NCI-H2081 (cell line): ENCODE measurements at places on chromosomes 7 and 10.
A peak's percentile ranks its signal among the peaks of the same experiment; 100 is the strongest.

DNA sequence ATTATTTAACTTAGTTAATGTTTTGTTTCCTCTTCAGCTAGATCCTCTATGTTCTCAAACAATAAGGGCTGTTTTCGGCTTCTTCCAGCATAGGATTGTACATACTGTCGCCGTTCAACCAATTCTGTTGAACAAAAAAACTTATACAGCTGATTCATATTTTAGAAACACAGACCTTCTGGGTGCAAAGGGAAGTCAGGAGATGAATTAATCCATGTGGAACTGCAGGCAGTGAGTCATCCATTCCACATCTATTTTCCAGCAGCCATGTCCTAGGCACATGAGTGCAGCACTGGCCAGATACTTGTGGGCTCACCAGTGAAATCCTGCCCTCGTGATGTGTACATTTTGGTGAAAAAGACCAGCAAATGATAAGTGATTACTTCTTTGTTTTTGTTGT lies 163.2 kb downstream of the JAZF1 start:
- DNase-seq = no peak

GRCh38 chr7:132778761-132779160 lies 202.5 kb upstream of the PLXNA4 start:
- DNase-seq = no peak

- no peak for DNase-seq
Measured at GRCh38 chr7:44099669-44100068, 4.5 kb upstream of the AEBP1 start.

GRCh38 chr10:58514111-58514770 lies 1.6 kb downstream of the BICC1 start:
- no peak for DNase-seq

GRCh38 chr10:58886406-58886805 lies 290.0 kb upstream of the PHYHIPL start:
- DNase-seq = peak; percentile 26

DNA sequence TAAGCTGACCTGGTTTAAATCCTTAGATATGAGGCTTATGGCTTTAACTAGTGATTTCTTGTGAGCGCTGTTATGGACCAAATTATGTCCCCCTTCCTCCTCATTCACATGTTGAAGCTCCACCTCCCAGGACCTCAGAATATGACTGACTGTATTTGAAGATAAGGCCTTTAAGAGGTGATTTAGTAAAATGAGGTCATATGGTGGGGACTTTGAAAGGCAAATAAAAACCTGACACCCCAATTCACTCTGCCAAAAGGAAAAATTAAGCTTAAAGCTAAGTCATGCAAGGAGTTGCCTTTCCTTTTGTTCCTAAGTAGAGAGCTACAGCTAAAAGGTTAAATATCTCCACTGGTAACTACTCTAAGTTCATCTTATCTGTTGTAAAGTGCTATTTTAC lies 36.4 kb upstream of the FIGNL1 start:
- DNase-seq = no peak

DNA sequence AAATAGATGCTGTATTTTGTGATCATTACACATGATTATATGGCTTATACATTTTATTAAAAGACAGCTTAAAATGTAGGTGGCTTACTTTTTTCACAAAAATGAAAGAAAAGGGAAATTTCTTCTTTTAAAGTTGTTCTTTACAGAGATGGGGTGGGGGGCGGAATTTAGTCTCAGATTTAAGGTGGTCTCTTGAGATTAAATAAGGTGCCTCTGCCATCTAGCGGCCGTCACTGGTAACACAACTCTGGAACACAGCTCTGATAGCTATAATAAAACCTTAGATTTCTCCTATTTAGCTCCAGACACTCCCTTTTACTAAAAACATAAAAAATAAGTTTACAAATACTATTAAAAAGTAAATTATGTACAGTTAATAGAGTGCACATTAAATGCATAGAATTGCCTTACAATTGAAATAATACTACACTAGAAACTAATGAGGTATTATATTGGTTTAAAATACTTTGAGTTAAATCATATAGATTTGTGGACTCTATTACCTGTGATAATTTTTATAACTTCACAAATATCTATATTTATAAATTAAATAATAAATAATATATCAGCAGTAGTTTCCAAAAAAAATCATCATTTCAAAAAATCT lies 210.9 kb downstream of the DGKB start:
- DNase-seq = peak; percentile 57

- DNase-seq = no peak
Measured at GRCh38 chr10:49083261-49083660, 32.1 kb downstream of the VSTM4 start.

DNA sequence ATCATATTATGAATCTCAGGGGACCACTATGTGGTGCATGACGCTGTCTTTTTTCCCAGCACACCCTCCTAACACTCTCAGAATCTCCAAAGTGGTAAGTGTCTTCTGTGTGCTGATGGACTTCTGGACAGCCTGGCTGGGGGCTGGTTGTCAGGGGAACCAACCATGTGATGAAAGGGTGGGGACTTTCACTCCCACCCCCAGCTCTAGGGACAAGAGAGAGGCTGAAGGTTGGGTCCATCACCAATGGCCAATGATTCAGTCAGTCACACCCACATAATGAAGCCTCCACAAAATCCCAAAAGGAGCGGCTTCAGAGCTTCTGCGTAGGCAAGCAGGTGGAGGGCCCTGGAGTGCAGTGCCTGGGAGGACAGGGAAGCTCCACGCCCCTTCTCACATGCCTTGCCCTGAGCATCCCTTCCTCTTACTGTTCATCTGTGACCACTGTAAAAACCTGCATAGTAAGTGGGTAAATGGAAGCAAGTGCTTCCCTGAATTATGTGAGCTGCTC lies 44.6 kb downstream of the RASGEF1A start:
- DNase-seq = no peak

DNA sequence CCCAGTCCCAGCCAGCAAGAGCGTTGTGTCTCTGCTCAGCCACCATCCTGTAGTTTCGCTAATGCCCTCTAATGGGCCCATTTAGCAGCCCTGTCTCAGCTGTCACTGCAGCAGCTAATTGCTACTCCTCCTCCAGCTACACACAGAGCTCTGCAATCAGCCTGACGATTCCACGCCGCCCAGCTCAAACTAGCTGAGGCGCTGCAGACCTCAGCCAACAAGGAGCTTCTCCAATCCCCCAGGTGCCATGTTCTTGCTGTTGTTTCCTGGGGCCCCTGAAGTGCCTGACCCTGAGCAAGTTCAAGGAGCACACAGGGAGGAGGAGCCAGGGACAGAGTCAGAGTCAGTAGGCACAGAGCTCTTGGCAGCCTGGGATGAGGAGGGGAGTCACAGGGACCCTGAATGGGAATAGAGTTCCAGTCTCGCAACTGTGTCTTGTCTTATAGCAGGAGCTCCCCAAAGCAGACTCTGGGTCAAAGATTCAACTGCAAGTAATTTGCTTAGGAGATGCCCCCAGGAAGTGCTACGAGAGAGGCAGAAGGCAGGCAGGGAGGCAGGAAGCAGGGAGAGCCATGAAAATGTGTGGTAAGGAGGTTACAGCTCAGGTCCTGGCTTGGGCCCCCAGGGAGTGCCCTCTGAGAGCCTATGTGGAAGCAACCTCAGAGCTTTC lies 135.8 kb upstream of the UNC5B start:
- peak; percentile 81 for DNase-seq

GRCh38 chr7:128059143-128059988 lies 28.1 kb upstream of the LRRC4 start:
- DNase-seq = no peak

- DNase-seq = no peak
Measured at GRCh38 chr7:156064971-156065386, 252.7 kb upstream of the SHH start.

DNA sequence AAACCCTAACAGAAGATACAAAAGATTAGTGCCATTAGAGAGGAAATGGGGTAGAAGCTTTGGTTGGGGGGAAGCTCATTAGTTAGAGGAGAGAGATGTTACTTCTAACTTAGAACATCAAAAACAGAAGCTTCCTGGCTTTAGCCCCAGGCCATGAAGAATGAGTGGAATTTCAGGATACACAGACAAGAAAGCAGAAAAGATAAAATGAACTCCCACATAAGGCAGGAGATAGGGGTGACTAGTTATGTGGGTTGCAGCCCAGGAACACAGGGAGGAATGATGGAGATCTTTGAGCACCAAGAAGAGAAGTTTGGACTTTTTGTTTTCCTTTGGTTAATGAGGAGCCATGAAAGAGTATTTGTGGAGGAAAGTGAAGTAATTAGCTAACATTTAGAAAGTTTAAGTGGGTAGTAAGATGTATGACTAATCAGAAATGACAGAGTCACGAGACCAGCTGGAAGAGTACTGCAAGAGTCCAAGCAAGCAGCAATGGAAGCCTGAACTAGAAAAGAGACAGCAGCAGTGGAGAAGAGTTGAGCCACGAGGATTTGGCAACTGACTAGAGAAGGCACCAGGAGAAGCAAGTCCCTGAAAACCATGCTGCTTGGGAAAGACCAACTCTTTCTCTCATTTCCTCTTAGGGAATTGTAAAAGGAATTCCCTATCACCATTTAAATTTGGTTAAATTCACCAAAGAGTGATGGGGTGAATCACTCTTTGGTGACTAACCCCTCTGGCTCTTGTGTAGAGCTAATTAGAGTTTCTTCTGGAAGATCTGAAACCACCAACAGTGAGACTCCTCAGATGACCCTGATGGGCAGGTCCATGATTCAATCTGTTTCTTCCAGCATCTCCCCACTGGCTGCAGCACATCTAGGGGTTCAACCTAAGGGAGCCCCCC lies 131.9 kb downstream of the KCNMA1 start:
- no peak for DNase-seq

GRCh38 chr7:112556633-112557032 lies 75.8 kb downstream of the LSMEM1 start:
- DNase-seq = no peak

DNA sequence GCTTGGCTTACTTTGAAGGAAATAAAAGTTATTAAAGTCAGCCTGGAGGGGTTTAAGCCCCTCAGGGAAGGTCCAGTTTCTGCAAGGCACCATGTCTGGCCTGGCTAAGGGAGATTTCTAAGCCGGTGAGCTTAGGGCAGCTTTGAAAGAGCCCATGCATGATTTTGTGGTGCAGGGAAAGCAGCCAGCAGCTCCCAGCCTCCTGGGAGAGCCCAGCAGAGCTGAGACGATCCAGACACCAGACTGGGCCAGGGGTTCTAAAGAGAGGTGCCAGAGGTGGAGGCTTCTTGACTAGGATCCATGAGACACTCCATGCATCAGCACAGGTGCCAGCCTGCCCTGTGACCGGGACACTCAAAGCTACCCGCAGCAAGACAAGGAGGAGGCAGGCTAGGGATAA lies 59.6 kb upstream of the MKX start:
- DNase-seq = no peak

DNA sequence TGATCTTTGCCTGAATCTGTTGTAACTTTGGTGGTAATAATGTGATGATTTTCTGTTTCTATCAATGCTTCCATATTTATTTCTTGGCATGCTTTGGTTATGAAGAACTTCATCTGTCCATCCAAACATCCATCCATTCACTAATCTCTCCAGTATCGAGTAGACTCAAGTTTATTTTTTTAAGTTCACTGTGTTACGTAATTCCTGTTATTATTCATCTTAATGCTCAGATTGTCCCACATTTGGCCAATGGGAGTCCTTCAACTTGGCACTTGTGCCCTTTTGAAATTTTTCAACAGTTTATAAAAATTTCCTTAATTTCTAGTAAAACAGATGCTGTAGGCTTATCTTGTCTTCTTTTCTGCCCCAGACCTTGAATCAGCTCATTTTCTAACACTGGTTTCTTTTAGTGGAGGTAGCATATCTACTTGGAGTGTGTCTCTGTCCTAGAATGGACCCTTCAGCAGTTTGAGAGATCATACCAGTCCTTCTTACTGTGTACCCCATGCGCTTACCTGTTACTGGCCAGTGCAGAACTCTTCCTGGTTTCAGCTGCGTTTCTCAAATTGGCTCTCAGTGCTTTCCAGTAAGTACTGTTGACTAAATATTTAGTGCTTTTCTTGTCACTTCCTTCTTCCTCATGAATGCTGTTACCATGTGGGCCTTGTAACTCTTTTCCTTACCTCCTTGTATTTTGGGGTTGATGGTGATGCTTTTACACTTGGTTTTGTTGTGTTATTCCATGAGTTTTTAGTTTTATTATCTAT lies 100.8 kb downstream of the MLLT10 start:
- no peak for DNase-seq

- no peak for DNase-seq
Measured at GRCh38 chr10:126160971-126161630, 227.2 kb downstream of the ADAM12 start.

- DNase-seq = no peak
Measured at GRCh38 chr7:2110610-2111396, 121.9 kb downstream of the MAD1L1 start.

DNA sequence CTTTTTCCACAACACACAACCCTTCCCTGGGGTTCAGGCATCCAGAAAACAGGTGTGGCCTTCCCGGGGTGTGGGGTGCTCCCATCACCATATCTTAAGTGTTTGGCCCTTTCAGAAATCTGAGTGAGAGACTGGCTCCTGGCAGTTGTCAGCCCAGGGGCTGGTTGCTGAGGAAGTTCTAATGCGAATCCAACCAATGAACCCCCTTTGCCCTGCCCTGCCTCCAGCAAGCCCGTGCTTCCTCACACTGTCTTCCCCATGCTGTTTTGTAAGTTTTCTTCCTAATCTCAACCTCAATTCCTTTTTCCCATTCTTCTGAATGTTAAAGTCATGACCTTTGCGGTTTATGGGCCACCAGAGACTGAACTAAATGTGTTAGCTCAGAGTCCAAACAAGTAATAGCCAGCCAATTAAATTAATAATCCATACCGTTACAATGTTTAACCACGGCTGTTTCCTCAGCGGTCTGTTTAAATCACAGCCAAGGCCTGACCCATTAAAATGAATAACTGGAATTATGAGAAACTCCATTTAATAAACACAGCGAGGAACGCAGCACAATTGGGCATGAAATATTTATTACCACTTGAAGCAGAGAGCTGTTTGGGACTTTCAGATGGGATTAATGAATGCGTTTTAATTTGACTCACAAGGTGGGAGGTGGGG lies 90.9 kb upstream of the TCF7L2 start:
- no peak for DNase-seq

- no peak for DNase-seq
Measured at GRCh38 chr10:90969121-90969534, 48.2 kb upstream of the ANKRD1 start.

DNA sequence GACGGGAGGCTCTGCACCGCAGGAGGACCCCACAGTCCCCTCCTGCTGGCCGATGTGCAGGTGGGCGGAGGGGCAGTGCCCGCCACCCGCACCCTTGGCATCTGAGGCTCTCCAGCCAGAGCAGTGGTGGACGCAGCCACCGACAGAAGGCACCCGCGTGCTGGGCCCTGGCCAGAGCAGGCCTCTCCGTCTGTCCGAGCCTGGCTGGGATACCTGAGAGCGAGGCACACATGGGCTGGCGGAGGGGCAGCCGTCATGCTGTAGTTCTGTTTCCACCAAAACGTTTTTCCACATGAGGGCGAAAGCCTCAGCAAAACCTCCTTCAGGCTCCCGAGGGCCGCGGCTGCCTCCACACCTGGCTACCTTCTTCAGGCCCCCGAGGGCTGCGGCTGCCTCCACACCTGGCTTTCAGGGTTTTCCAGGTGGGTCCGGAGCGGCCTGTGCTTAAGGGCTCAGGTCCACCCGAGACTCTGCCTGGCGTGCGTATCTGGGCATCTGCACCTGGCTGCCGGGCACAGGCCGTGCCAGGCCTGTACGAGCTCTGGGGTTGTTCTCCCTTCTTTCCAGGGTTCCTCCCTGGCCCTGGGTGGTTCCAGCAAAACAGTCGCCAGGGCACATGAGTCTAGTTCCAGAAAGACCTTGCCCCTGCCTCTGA lies 115.5 kb downstream of the INPP5A start:
- no peak for DNase-seq

- DNase-seq = no peak
Measured at GRCh38 chr10:92990615-92991014, 70.0 kb upstream of the CYP26C1 start.
